ENCODE measurements at places on chromosomes 6 and 20. TPM values are rescaled to one million over a fixed set of nuclear protein-coding genes. Genes with fewer than 3 reads are reported as not detected.

Gene NR2E1
- not detected for total RNA-seq

GRCh38 chr6:17705428-17705777, 1.3 kb downstream of the NUP153 start:
- peak; percentile 43 for DNase-seq

GRCh38 chr20:51022227-51022802, 592 bp downstream of the KCNG1 start:
- no peak for DNase-seq

- DNase-seq, result no peak
These were observed 4.7 kb downstream of the CCN2 start for GRCh38 chr6:131946404-131946991.

DNA sequence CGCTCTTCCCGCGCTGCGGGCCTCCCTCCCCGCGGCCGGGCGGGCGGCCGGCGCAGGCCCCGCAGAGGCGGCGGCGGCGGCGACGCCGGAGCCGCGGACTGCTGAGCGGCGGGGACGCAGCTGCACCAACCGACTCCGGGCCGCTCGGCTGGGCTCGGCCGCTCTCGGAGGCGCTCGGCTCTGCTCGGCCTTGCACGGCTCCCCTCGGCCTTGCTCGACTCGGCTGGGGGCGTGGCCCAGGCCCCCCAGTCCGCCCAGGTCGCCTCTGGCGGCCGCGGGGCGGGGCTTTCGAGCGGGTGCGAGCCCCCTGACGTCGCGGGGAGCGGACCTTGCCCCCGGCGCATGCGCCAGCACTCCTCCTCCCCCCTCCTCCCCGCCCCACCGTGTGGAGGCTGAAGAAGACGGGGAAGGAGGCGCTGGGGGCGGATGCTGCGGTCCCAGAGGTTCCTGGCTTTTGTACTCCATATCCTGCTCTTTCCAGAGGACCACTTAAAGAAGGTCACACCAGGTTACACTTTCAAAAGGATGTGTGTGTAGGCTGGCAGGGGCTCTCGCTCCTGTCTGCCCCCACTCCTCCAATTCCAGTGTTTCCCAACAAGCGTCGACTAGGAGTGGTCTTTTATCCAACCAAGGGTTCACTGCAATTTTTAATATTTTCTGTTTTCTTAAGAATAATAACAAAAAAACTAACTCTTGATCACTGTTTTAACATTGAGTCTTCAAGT, at the start of gene ZHX3:
Gene ZHX3 (minus strand): TSS at position 186 of the 725 bp plus-strand sequence. CDS start 112,815 bp downstream, outside the sequence.
- DNase-seq, result peak; percentile 97

DNA sequence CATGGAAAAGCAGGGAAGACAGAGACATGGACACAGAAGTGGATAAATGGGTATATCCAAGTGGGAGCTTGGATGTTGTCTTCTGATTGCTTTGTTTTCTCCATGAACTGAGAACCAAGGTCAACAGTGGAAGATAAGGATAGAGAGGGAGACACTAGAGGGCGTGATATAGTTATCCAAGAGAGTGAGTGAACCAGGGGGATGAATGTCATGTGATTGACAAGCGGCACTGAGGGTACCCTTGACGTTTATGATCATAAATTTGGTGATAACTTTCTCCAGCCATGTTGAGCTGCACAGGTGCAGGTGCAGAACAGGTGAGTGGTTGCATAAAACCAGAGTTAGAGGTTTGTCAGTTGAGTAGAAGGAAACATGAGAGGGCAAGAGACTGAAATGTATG, 20.7 kb downstream of the EBF4 start:
- no peak for DNase-seq

- no peak for DNase-seq
These were observed 207.2 kb downstream of the CD109 start for GRCh38 chr6:73903155-73903554.

- DNase-seq, result no peak
These were observed 341.3 kb downstream of the TAF4 start for GRCh38 chr20:61724376-61724775.

DNA sequence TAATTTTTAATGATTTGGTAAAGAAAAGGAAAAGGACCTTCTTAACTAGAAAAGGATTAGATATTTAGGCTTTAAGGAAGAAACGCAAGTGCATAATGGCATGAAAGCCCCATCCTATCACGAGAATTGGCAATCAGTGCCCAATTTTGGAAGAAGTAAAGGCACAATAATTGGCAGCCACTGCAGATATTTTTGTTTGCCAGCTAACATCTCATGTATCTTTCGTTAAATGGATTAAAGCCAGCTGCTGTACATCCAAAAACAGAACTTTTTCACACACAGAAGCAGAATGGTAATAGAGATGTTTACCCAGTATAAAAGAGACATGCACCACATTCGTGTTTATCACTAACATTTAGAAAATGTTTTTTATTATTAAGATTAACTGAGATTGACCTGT, 180.3 kb downstream of the C6orf118 start:
- DNase-seq, result no peak

All from left colon (tissue), 2 donors.